ENCODE measurements at places on chromosomes 6 and 20. TPM values are rescaled to one million over a fixed set of nuclear protein-coding genes. Genes with fewer than 3 reads are reported as not detected.

AHI1 gene
- 13.8 TPM for total RNA-seq

GPR31 gene
- total RNA-seq: not detected

TMEM170B gene
- total RNA-seq: 0.95 TPM

HDGFL1 gene
- not detected for total RNA-seq

SLC17A1 gene
- not detected for total RNA-seq

CYP39A1 gene
- not detected for total RNA-seq

All from activated CD8-positive, alpha-beta T cell treated with anti-CD3 and anti-CD28 coated beads, Interleukin-2, amount 10 ng/mL, durations not matched to agents 7 days and 5 days (primary cell).